Chondrocyte (in vitro differentiated cells): ENCODE measurements at places on chromosomes 4 and X. TPM values are rescaled to one million over a fixed set of nuclear protein-coding genes. Genes with fewer than 3 reads are reported as not detected.
A peak's percentile ranks its signal among the peaks of the same experiment; 100 is the strongest.

The PLXNB3 gene
- total RNA-seq: 8.5 to 36.3 TPM (median 34.8 TPM) in 3 replicates

The SMARCA5 gene
- 42.5 to 55.4 TPM (median 42.9 TPM) in 3 replicates for total RNA-seq

The SYNPO2 gene
- 12.3 to 21.5 TPM (median 20.7 TPM) in 3 replicates for total RNA-seq

The STBD1 gene
- 3.6 to 15.0 TPM (median 12.9 TPM) in 3 replicates for total RNA-seq

The TNIP3 gene
- total RNA-seq: 0.31 TPM in 1 of 3 replicates, not detected in the others

DNA sequence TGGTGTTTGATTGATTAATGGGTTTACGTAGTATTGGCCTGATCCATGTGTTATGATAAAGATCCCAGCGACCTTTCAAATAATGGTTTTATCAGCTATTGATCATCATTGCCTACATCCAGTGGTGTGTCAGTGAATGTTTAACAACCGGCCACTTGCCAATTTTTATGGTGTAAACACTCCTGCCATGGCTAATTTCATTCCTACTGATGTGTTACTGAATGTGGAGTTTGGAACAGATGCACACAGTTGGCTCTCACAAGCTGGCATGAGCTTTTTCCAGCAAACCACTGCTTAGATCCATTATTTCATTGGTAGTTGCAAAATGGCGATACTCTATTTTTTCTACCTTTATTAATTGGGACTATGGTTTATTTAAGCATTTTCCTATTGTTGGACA lies 139.9 kb downstream of the REPS2 start:
- DNase-seq: no peak

- DNase-seq: no peak
Observed at GRCh38 chr4:149534779-149535178, 280.9 kb downstream of the IQCM start.

DNA sequence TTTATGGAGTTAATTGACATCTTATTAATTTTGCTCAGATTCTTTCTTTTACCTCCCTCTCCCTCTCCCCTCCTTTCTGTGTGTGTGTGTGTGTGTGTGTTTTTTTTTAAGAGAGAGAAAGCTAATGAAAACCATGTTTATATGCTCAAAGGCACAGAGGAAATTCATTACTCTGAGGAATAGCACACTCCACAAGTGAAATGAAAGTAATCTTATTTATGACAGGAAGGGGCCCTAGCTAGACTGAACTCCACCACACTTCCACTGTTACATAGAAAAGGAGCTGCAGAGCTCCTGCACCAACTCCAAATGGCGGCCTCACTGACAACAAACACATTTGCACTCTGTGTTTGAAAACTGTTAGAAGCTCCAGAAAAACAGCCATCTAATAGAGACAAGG lies 150.6 kb downstream of the RASL11B start:
- no peak for DNase-seq

GRCh38 chr4:111722213-111722720 lies 423.0 kb upstream of the FAM241A start:
- DNase-seq: no peak

GRCh38 chrX:31333165-31333831 lies 261.5 kb upstream of the FTHL17 start:
- DNase-seq: no peak

GRCh38 chr4:140130677-140131076 lies 23.3 kb downstream of the MAML3 start:
- no peak for DNase-seq

- no peak for DNase-seq
Observed at GRCh38 chrX:22800806-22801205, 199.0 kb upstream of the DDX53 start.

- no peak for DNase-seq
Observed at GRCh38 chr4:54941994-54942552, 183.3 kb downstream of the KDR start.

DNA sequence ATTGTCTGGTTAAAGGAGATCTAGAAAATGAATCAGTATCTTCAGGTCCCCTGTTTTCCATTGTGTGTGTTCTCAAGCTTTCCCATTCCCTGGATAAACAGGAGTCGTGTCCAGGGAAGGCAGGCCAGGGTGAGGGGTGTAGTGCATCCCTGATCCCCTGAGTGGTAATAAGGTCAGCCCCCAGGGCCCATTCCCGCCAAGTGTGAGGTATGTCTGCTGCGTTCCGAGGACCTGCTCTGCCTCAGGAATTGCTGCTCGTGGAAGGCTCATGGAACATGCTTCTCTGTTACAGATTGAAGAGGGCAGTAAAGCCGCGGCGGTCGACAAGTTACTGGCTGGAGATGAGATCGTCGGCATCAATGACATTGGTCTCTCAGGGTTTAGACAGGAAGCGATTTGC lies 87.1 kb downstream of the SHROOM2 start:
- no peak for DNase-seq

- no peak for DNase-seq
Observed at GRCh38 chr4:47704693-47705325, 133.1 kb downstream of the CORIN start.

DNA sequence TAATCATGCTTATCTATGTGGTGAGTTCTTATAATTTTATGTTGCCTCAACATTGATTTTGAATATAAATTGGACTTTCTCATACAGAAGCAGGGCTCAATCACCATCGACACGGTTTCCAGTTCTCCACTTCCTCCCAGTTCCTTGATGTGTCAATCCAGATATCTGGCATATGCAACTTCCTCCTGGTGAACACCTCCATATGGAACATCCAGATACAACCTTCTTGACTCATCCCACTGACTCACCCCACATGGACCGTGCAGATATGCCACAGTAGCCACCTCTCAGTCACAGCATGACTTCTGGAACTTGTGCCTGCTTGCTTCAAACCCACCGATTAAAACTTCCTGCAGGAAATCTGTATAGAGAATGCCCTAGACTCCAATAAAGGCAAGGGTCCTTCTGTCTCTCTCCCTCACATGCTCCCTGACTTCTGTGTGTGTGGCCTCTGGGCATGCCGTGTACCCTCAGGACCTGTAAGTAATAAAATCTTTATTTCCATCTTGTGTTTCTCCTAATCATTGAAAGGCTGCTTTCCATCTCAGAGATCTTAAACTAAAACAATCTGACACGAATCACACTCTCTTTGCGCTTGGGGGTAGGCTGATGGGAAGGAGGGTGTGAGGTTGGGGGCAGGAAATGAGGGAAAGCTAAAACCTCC lies 67.0 kb downstream of the HTRA3 start:
- no peak for DNase-seq

- peak; percentile 54 for DNase-seq
Observed at GRCh38 chrX:104567506-104567905, 1.5 kb downstream of the IL1RAPL2 start.

- no peak for DNase-seq
Observed at GRCh38 chr4:95508421-95508820, 40.4 kb downstream of the UNC5C start.

DNA sequence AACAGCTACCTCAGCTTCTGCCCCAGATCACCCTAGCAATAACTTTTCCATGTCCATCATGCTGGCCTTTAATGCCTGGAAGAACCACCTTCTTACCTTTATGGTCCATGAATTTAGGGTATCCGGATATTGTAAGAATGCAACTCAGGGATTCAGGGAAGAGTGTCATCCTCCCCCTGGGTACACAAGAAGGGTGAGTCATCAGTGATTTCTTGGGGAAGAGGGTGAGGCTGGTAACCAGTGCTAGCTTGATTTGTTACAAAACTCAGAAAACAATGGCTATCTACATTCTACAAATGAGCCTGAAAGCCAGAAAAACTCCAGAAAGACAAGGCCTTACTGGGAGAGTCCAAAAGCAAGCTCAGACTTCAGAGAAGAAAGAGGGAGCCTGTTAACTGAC lies 10.4 kb upstream of the NALF2 start:
- DNase-seq: no peak

GRCh38 chr4:20119141-20119540 lies 132.6 kb upstream of the SLIT2 start:
- no peak for DNase-seq

DNA sequence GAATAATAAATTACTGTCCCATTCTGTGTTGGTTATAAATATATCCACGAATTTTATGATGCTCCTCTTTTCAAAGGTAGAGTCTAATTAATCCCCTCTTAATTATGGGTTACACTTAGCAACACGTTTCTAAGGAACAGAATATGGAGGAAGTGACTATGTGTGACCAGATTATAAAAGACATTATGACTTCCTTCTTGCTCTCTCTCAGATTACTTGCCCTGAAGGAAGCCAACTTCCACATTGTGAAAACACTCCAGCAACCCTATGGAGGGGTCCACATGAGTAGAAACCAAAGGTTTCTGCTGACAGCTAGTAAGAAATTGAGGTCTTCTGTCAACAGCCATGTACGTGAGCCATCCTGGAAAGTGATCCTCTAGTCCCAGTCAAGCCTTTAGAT lies 59.3 kb downstream of the WDFY3 start:
- DNase-seq: no peak

DNA sequence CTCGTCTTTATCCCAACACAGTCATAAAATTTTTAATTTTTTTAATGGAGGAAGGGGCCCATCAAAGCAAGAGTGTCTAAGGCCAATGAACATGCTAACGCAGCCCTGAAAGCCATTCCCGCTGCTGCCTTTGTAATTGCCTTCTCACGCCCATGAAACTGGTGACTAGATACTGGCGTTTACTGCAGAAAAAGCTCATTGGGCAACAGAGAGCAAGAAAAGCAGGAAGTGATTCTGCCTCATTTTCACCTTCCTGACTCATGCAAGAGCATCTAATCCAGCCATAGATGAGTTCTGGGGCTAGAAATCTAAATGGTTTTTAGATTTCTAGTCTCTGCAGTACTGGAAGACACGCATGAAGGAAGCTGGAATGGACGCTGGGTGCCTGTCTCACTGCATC lies 72.5 kb downstream of the ANXA3 start:
- no peak for DNase-seq

GRCh38 chr4:150229520-150229919 lies 151.3 kb downstream of the DCLK2 start:
- DNase-seq: no peak

- no peak for DNase-seq
Observed at GRCh38 chr4:150244600-150244999, 166.4 kb downstream of the DCLK2 start.
